Stromal cell of bone marrow (primary cell): ENCODE measurements at places on chromosomes 11 and 22.

DNA sequence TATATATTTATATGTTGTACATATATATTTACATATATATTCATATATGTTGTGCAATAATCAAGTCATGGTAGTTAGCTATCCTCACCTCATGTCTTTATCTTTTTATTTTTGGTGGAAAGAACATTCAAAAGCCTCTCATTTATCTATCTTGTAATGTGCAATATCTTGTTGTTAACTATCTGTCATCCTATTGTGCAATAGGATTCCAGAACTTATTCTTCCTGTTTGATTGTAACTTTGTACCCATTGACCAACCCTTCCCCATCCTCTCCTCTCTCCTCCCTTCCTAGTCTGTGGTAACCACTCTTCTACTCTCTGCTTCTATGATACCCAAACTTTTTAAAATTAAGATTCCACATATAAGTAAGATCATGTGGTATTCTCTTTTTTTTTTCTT is 115.6 kb upstream of the PDGFD start:
- no peak for DNase-seq

- DNase-seq, result no peak
Measured at GRCh38 chr11:1875093-1875850, 16.4 kb downstream of the PRR33 start.

DNA sequence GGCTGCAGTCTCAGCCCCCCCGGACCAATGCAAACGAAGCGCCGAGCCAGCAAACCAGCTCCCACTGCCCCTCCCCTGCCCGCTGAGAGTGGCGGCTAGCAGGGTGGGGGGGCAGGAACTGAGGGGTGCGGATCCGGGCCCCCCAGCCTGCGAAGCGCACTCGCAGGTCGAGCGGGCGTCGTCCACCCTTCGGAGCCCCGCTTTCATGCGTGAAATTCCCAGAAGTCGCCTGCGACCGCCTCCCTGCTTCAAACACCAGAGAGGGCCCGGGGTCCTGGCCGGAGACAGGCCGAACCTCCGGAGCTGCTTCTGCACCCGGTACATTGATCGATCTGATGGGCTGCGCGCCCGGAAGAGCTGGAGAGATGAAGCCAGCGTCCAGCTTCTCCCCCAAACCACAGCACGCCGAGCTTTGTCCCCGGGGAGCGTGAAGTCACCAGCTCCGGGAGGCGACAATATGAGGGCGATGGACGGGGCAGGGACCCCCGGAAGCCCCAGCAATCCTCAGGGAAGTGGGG is 646 bp upstream of the PATZ1 start:
- DNase-seq, result no peak

GRCh38 chr11:71458146-71459070 is 5.4 kb downstream of the NADSYN1 start:
- no peak for DNase-seq

DNA sequence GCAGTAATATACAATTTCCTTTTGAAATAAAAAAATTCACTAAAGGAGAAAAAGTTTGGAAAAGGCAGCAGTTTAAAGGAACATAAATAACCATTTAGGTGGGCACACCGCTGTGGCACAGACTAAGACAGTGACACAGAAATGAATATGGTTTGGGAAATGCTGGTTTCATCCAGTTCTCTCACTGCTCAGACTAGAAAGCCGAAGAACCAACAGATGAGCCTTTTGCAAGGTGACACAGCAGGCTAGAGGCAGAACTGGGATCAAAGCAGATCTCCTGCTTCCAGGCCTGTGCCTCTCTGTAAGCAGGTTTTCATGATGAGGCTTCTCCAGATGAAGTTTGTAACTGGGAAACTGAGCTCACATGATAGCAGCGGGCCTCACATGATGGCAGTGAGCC is 380.0 kb upstream of the NARS2 start:
- DNase-seq, result no peak

- no peak for DNase-seq
Measured at GRCh38 chr11:101466352-101466751, 117.5 kb downstream of the TRPC6 start.

DNA sequence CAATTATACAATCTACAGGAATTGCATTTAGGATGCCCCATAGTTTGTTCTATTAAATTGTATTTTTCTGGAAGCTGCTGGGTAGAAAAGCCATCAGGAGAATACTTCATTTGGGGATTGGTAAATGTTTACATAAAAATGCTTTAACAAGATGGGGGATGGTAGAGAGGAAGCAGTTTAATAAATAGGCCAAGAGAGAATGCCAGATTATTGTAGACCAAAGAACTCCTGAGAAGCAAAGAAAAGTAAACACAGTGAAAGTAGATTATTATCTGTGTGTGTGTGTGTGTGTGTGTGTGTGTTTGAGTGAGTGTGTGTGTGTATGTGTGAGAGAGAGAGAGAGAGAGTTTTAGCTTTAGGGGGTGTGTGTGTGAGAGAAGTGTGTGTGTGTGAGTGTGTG is 820.4 kb upstream of the CCDC90B start:
- DNase-seq, result no peak

DNA sequence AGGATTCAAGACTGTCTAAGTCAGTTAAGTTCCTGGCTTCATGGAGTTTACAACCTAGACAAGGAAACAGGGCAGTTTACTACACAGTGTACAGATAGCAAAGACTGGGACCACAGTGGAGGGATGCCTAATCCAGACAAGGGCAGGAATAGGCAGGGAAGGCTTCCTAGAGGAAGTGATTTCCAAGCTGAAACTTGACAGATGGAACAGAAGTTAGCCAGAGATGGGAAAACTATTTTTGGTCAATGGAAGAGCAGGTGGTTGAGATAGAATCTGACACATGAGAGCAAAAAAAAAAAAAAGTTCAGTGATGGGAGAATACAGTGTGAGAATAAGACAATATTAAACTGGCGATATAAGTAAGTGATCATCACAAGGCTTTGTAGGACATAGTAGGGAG is 1.3 kb downstream of the COA4 start:
- no peak for DNase-seq

- no peak for DNase-seq
Measured at GRCh38 chr11:61023966-61024295, 52.5 kb downstream of the CD6 start.
